Fibroblast of lung (primary cell): ENCODE measurements at places on chromosomes 3 and 15. TPM values are rescaled to one million over a fixed set of nuclear protein-coding genes. Genes with fewer than 3 reads are reported as not detected.

RARB gene
- 9.4 and 10.3 TPM in 2 replicates for total RNA-seq

ACP3 gene
- total RNA-seq = 0.77 and 3.5 TPM in 2 replicates

LRRC49 gene
- 20.5 and 31.5 TPM in 2 replicates for total RNA-seq

DGKG gene
- 0.51 and 4.8 TPM in 2 replicates for total RNA-seq

FAM81A gene
- 0.26 and 0.33 TPM in 2 replicates for total RNA-seq

CAND2 gene
- total RNA-seq = 12.1 and 16.7 TPM in 2 replicates

RHCG gene
- total RNA-seq = under 0.01 TPM in 1 of 2 replicates, not detected in the other

RBMS3 gene
- total RNA-seq = 58.6 and 68.4 TPM in 2 replicates

FRMD5 gene
- total RNA-seq = 1.3 and 4.3 TPM in 2 replicates

PAQR5 gene
- 9.8 and 16.2 TPM in 2 replicates for total RNA-seq

ROPN1 gene
- not detected in 2 replicates for total RNA-seq

SAXO2 gene
- total RNA-seq = 0.66 and 1.8 TPM in 2 replicates
